ENCODE measurements at places on chromosomes 2 and 18.

- no peak for DNase-seq
These were observed 291.2 kb upstream of the DDX18 start for GRCh38 chr2:117523267-117523666.

- no peak for DNase-seq
These were observed 64.5 kb downstream of the SUCLG1 start for GRCh38 chr2:84394628-84395027.

- peak; percentile 5 for DNase-seq
These were observed 917.6 kb upstream of the ACVR2A start for GRCh38 chr2:146927080-146927711.

- no peak for DNase-seq
These were observed 6.9 kb downstream of the STEAP3 start for GRCh38 chr2:119230219-119231185.

DNA sequence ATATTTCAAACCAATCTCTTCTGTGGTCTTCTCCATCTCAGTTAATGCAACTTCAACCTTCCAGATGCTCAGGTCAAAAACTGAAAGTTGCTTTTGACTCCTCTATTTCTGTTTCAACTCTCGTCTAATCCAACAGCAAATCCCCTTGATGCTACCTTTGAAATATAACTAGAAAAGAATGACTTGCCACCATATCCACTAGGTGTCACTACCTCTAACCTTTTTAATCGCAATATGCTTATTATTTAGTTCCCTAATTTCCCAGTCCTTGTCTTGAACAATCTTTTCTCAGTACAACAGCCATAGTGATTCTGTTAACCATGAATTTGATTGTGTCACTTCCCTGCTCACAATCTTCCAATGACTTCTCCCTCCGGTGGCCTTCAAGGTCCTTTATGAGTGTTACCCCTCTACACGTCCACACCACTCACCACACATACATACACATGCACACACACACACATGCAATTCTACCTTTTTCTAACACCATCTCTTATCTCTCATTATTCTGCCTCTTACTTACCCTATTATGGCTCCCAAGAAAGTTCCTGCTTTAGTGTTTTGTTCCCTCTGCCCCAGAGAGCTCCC lies 245.5 kb upstream of the KCNJ3 start:
- DNase-seq, result no peak

- DNase-seq, result no peak
These were observed 27.5 kb downstream of the ABCA12 start for GRCh38 chr2:215110918-215111317.

- DNase-seq, result no peak
These were observed 177.6 kb downstream of the SUCLG1 start for GRCh38 chr2:84281510-84281909.

- peak; percentile 5 for DNase-seq
These were observed 14.5 kb downstream of the IL1R2 start for GRCh38 chr2:102005989-102006885.

GRCh38 chr2:120783969-120784372 lies 48.3 kb downstream of the GLI2 start:
- DNase-seq, result no peak

DNA sequence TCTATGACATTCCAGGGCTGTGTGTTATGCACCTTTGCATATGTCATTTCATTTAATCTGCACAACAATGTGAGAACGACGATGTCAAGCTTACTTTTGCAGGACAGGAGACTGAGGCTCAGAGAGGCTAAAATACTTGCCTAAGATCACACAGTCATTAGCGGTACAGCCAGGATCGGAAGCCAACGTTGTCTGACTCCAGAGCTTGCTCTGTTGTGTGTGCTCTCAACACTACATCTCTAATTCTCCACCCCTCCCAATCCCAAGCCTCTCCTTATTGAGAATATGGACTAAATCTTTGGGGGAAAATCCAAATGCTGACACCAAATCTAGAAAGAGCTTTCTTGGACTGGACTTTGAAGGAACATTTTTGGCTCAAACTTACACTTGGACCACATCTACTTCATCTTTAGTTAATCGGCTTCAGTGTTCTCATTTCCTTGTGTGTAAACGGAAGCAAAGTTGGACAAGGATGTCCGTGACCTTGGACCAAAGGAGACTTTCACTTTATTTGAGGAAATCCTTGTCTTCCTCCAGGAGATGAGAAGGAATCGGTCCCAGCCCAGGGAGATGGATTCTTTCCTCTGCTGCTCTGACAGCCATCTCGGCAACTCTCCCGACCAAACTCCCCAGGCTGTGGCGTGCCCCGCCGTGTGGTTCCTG lies 242.4 kb downstream of the LPIN1 start:
- no peak for DNase-seq

- no peak for DNase-seq
These were observed 288.2 kb downstream of the IKZF2 start for GRCh38 chr2:212863185-212863588.

GRCh38 chr2:150911766-150912280 lies 349.8 kb downstream of the RBM43 start:
- DNase-seq, result peak; percentile 7

DNA sequence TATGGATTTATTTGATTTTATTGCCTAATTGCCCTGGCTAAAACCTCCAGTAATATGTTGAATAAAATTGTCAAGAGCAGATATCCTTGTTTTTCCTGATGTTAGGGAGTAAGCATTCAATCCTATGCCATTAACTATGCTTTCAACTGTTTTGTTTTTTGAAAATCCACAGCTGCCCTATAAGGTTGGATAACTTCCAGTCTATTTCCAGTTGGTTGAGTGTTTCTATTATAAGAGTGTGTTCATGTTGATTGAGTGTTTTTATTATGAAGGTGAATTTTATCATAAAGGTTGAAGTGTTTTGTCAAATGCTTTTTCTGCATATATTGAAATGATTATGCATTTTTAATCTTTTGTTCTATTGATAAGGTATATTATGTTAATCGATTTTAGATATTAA lies 149.9 kb upstream of the SCN7A start:
- DNase-seq, result no peak

DNA sequence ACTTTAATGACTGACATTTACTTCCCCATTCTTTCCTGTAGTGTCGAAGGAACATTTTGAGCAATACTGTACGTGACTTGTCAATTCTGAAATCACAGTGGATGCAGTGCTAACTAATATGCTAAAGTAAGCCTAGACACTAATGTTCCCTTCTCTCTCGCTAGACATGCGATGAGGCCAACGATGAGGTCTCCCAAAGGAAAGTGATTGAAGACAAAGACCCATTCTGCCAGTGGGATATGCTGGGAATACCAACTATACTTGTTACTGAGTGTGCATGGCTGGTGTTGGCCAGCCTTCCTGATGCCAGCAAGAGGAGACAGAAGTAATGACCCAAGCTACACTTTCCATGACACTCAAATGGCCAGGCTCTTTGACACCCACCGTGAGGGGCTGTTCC lies 2.5 kb upstream of the SERPINE2 start:
- DNase-seq, result no peak

DNA sequence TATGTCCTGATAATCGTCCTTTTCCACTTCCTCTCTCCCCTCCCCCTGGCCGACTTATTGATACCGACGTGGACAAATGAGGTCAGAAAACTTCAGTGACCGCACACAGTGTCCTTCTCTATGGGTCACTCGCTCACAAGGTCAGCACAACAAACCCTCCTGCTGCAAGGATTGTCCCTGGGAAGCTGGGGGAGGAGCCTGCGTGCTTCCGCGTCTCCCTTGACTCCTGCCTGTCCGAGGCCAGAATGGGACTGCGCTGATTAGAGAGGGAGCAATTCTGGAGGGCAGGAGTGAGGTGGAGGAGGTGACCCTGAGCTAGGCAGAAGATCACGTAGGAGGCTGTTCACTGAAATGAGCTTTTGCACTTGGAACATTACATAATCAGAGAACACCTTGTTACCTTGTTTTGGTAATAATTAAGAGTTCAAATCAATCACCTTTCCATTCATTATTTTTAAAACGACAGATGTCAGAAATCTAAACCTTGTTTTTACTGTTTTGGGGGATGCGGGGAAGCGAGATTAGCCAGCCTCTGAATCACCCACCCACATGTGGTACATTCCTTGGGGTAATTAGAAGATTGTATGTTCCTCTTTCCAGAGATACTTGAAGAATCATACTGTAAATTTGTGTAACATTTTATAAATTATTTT lies 70.6 kb downstream of the CTAGE1 start:
- DNase-seq, result no peak

DNA sequence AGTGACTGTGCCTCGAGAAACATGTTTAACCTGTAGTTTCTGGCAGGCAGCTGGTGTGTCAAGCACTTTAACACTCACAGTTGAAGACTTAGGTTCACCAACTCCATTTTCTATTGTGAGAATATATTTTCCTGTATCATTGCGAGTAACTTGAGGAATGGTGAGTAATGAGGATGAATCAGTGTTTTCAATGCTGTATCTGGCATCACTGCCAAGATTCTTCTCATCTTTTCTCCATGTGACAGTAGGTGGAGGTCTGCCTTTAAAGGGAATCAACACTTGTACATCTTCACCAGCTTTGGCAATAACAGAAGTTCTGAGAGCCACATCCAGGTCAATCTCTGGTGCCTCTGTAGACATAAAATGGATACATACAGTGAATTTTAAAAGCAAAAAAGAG lies 72.8 kb downstream of the PLEKHA3 start:
- DNase-seq, result no peak

DNA sequence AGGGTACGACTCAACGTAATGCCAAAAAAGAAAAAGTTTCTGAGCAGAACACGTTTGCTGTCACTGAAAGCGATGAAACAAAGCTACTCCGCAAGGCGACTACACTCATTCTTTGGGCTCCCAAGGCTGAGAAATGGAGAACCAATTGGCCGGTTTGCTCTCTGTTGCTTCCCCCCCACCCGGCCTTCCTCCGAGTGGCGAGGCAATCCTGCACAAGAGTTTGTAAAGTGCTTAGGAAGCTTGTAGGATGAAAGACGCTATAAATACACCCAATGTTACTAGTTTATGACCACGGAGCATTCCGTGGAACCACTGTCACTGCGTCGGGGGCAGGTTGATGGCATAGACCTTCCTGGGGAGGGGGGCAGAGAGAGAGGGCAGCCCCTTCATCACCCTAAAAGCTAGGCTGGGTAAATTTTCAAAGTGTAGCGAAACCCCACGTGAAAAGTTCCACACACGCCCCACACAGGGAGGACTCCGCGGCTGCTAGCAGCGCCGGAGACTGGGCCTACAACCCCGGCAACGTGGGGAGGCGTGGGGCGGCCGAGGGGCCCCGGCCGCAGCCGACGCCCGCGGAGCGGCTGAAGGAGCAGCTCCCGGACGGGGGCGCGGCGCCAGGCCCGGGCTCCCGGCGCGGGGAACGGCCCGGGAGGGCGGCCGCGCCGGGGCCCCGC lies 915 bp downstream of the CUL3 start:
- no peak for DNase-seq

GRCh38 chr18:72542984-72543356 lies 1.2 kb downstream of the CBLN2 start:
- no peak for DNase-seq

DNA sequence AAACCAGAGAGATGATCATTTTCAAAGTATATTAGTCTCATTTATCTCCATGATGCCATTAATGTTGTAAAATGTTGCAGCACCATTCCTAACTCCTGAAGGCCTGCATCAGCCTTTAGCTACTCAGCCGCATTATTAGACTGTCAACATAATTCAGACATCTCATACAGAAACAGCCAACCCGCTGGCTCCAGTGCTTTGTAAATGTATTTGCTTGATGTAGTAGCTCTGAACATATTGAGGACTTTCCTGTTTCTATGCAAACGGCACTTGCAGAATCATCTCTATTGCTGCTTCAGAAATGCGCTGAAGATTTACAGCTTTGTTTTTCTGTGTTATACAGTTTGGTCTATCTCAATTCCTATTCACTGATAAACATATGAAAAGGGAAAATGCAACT lies 372.2 kb downstream of the DSEL start:
- DNase-seq, result no peak

GRCh38 chr2:231680992-231681852 lies 27.1 kb upstream of the PTMA start:
- no peak for DNase-seq

GRCh38 chr2:127117603-127118002 lies 10.6 kb upstream of the BIN1 start:
- no peak for DNase-seq

DNA sequence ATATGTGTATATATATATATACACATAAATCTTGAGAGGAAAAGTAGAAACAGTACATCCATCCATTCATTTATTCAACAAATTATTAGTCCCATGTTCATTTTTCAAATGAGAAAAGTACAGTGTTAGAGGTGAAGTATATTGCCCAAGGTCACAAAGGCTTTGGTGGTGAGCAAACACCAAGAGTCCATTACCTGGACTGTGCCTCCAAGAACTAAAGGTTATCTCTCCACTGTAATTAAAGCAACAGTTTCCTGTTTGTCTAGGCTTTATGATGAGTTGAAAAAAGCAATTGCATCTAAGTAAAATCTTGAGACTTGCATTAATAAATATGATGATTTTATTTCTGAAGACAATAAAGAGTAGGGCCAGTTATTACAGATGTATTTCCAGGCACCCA lies 44.7 kb upstream of the EPB41L3 start:
- DNase-seq, result no peak

DNA sequence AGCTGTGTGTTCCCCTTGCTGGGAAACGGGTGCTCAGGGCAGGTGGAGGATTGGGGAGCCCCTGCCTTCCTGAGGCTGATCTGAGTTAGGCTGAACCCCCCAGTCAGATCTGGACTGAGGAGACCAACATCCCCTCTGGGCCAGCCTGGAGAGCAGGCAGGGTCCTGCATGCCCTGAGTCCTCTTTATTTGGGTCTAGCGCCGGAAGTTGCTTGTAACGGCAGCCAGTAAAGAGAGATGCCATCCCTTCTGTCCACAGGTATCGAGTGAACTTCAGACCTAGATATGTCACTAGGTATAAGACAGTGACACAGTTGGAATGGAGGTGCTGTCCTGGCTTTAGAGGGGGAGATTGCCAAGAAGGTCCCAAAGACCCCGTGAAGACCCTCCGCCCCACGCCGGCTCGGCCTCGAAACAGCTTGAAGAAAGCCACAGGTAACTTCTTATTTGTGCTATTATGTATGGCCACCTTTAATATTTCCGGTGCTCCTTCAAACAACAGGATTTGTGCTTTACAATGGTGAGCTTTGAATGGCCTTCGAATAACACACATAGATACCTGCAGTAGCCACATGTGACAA lies 38.0 kb downstream of the EMILIN2 start:
- DNase-seq, result no peak

DNA sequence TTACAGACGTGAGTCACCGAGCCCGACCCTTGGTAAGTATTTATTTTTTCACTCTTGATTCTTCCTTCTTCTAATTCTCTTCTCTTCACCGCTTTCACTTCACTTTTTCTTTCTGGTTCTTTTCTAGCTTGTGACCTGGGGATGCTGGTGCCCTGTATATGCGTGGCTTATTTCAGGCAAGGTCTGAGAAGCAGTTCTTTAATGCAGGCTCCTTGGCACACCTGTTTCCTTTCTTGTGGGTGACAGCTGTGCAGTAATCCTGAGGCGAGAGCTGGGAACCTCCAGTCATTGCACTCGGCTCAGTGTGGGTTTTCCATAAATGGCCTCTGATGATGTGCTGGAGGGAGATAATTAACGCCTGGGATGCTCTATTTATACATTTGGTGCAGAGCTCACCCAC lies 193.8 kb downstream of the TSN start:
- no peak for DNase-seq
